H9 (cell line): ENCODE measurements at places on chromosomes 11 and 22. TPM values are rescaled to one million over a fixed set of nuclear protein-coding genes. Genes with fewer than 3 reads are reported as not detected.
A peak's percentile ranks its signal among the peaks of the same experiment; 100 is the strongest.

The SOX10 gene
- total RNA-seq = 2.1 and 2.4 TPM in 2 replicates

The MS4A12 gene
- total RNA-seq = not detected in 2 replicates

The SLN gene
- not detected in 2 replicates for total RNA-seq

The COPB1 gene
- 71.6 and 73.1 TPM in 2 replicates for total RNA-seq

The SLC5A4 gene
- not detected in 2 replicates for total RNA-seq

The TM7SF2 gene
- 74.8 and 76.1 TPM in 2 replicates for total RNA-seq

The EP300 gene
- total RNA-seq = 132 and 136 TPM in 2 replicates

The SYT12 gene
- total RNA-seq = 1.9 and 2.1 TPM in 2 replicates

The PAMR1 gene
- total RNA-seq = 2.4 and 2.9 TPM in 2 replicates

GRCh38 chr11:84292006-84292405, 1005.8 kb upstream of the CCDC90B start:
- H3K4me1 ChIP-seq = no peaks in the 10 kb centered on the region
- no peaks in the 10 kb centered on the region for H3K27me3 ChIP-seq
- H3K36me3 ChIP-seq = no peaks in the 10 kb centered on the region
- DNase-seq = no peak
- no peak overlapping the region for H3K27ac ChIP-seq

GRCh38 chr11:116472651-116473050, 300.1 kb downstream of the BUD13 start:
- no peaks in the 10 kb centered on the region for H3K27me3 ChIP-seq
- peaks cover 4% of the 10 kb centered on the region; the same call in 1 of the 2 replicates for H3K4me1 ChIP-seq
- DNase-seq = no peak
- H3K36me3 ChIP-seq = peaks cover 12% of the 10 kb centered on the region
- no peak overlapping the region for H3K27ac ChIP-seq
- no peak overlapping the region for H3K4me3 ChIP-seq

DNA sequence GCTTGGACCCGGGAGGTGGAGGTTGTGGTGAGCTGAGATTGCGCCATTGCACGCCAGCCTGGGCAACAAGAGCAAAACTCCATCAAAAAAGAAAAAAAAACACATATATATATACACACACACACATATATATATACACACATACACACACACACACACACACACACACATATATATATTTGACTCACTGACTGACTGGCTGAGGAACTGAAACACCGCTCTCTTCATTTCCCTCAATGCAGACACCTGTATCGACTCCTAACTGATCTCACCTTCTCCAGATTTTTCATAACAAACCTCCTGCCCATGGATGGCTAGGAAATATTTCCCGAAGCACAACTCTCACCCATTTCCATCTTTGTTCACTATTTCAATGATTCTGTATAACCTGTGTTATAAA, 140.7 kb upstream of the ANO3 start:
- no peak for DNase-seq
- no peak overlapping the region for H3K27ac ChIP-seq
- no peaks in the 10 kb centered on the region for H3K27me3 ChIP-seq
- H3K4me3 ChIP-seq = no peak overlapping the region
- H3K36me3 ChIP-seq = no peaks in the 10 kb centered on the region

DNA sequence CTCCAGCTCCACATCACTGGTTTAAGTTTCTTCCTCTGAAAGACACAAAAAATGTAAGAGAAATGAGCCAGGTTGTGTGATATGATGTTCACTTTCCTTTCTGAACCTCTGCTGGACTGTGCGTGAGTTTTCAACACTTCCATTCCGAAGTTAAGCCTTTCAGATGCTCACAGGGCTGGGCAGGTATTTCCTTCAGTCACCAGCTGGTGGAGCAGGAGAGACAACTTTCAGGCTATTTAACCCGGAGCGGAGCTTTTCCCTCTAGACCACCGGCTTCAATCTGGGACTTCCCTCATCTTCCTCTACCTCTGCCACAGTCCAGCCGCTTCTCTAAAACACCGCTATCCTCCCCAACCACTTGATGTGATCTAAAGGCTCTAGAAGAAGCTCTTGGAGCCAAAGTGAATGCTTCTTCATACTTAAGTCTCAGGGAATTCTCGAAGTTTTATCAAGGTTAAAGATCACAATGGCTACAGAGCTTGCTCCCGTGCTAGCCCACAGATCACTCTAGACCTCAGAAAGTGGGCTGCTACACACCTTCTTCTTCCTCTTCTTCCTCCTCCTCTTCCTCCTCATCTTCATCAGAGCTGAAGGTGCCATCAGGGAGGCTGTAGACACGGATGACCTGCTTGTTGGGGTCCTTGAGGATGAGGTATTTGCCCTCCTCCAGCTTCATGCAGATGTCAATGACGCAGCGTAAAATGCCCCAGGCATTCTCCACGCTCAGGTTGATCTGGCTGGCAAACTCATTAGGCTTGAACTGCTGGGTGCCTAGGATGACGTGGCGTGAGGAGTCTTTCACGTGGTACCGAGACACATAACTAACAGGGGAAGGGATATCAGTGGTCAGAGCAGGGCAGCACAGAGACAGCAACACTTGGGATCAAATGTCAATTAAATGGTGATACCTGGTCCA, 4.4 kb upstream of the FOXRED2 start:
- DNase-seq = peak; percentile 71
- H3K27me3 ChIP-seq = no peaks in the 10 kb centered on the region
- no peak overlapping the region for H3K27ac ChIP-seq
- H3K4me3 ChIP-seq = no peak overlapping the region; the same call in 2 of the 3 replicates
- no peaks in the 10 kb centered on the region for H3K4me1 ChIP-seq

- no peaks in the 10 kb centered on the region for H3K4me1 ChIP-seq
- DNase-seq = no peak
- H3K36me3 ChIP-seq = no peaks in the 10 kb centered on the region; the same call in 1 of the 2 replicates
Measured at GRCh38 chr11:74459584-74459983, 7.8 kb downstream of the KCNE3 start.

DNA sequence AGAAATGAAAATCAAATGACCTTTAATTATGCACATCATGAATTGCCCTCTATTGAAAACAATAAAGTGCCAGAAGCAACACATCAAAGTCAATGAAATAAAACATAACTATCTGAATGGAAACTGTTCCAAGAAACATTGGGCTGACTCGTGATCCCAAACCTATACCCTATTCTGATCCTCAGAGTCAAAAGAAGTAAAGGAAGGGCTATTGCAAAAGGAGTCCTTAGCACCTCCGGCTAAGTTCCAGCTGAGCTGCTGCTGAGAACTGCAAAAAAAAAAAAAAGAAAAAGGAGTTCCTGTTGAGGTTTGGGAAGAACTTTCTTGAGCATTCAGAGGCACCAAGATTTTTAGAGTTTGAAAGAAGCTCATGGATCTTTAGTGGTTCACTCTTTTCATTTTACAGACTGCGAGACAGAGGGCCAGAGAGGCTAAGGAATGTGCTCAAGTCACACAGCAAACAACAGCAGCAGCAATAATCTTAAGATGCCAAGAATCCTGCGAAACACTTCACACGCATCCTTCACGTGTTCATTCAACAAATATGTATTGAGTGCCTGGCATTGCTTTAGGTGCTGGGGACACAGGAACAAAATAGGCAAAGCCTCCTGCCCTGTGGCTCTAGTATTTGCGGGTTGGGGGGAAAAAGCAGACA, 841 bp upstream of the TMPRSS13 start:
- H3K27ac ChIP-seq = no peak overlapping the region
- H3K4me1 ChIP-seq = peaks cover 4% of the 10 kb centered on the region; the same call in 1 of the 2 replicates
- no peak overlapping the region for H3K4me3 ChIP-seq
- H3K36me3 ChIP-seq = no peaks in the 10 kb centered on the region

GRCh38 chr11:73262851-73263495, 9.2 kb upstream of the P2RY6 start:
- no peaks in the 10 kb centered on the region for H3K4me1 ChIP-seq
- DNase-seq = peak; percentile 14
- no peaks in the 10 kb centered on the region for H3K36me3 ChIP-seq
- H3K27me3 ChIP-seq = peaks cover 4% of the 10 kb centered on the region

DNA sequence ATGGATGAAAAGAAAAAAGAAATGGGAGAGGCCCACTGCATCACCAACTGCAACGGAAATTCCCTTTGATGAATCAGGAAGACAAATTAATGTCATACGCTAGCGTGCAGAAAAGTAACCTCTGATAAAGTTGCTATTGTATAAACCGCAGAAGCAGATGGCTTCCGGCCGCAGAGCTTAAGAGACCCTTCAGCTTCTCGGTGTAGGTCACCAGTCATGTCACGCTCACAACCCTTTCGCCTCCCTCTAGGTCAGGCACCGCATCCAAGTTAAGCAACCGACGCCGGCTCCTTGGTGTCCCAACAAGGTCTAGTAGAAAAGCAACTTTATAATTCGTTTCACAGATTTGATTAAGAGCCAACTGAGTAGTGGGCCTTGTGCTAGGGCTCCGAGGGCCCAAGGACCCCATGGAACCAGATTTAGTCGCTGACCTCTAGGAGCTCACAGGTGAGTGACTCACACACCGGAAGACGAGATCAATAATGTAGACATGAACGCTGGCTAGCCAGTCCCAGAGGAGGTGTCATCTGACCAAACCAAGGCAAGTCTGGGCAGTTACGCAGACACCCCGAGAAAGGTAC, 1.2 kb upstream of the ZFP91 start:
- peaks cover 6% of the 10 kb centered on the region for H3K36me3 ChIP-seq
- H3K27ac ChIP-seq = peak overlapping the region; percentile 87
- no peak for DNase-seq
- peak overlapping the region; percentile 98 for H3K4me3 ChIP-seq
- H3K27me3 ChIP-seq = no peaks in the 10 kb centered on the region
- H3K4me1 ChIP-seq = 0 out of 2 replicates have a peak, but pooled peaks cover 3% of the 10 kb centered on the region
